ENCODE measurements at places on chromosomes 11 and 22.

DNA sequence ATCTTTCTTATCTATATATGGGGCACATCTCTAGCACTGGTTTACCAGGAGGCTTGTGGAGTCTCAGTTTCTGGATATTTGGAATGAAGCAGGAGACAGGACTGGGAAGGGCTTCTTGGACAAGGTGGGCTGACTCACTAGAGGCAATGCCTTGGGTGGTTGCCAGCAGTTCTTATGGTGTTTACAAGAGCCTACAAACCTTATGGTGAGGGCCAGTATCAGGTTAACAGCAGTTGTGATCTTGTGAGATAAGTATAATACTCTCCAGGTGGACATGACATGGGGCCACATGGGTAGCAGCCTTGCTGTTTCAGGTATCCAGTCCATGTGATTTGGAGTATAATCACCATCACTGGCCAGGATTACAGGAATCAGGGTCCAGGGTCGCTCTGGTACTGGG is 10.2 kb downstream of the FUT4 start:
- DNase-seq: no peak

DNA sequence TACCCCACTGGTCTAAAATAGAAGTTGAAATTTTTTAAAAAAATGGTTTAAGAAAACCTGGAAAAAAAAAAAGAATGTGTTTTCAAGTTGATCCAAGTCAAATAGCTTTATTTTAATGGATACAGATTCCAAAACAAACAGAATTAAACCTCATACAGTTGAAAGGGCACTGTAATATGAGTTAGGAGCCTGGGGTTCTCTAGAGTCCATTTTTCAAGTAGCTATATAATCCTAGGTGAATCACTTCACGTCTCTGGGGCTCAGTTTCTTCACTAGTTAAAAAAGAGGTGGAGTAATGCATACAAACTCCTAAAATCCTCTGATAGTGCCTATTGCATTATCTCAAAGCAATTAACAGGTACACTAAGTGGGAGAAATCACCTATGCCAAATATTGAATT is 132.9 kb downstream of the BBOX1 start:
- no peak for DNase-seq

GRCh38 chr11:105718641-105719040 is 108.8 kb downstream of the GRIA4 start:
- no peak for DNase-seq

- DNase-seq: no peak
Observed at GRCh38 chr22:49623176-49623575, 204.5 kb downstream of the BRD1 start.

DNA sequence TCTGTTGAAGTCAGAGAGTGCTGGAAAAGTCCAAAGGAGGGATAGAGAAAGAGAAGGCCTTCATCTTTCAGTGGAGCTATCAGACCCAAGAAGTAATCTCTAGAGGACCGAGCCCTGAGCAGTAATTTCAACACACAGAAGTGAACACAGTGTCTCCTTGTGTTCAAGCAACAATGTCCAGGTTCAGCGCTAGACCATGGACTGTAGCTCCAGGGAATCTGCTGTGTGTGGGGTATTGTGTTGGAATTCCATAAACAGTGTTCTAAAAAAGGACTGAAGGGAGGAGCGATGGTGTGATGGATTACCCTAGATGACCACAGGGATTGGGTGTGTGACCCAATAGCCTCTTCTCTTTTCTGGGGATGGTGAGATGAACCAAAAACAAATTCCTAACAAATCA is 165.9 kb downstream of the BLID start:
- no peak for DNase-seq

GRCh38 chr11:20530942-20531703 is 68.3 kb upstream of the SLC6A5 start:
- DNase-seq: no peak

- no peak for DNase-seq
Observed at GRCh38 chr11:619628-620050, 3.9 kb upstream of the IRF7 start.

DNA sequence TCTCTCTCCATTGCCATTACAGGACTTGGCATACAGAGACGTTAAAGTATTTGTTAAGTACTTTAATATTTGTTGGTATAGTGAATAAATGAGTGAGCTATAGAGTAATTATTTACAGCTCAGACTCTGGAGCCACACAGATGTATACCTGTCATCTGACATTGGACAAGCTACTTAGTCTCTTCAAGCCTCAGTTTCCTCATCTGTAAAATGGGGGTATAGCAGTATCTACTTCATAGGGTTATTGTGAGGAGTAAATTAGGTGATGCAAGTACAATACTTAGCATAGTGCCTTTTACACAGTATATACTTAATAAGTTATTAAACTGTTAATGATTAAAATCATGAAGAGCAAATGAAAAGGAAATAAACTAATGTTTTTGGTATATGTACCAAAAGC is 203.2 kb downstream of the NAV2 start:
- no peak for DNase-seq

GRCh38 chr11:93024369-93024768 is 54.9 kb downstream of the MTNR1B start:
- no peak for DNase-seq

DNA sequence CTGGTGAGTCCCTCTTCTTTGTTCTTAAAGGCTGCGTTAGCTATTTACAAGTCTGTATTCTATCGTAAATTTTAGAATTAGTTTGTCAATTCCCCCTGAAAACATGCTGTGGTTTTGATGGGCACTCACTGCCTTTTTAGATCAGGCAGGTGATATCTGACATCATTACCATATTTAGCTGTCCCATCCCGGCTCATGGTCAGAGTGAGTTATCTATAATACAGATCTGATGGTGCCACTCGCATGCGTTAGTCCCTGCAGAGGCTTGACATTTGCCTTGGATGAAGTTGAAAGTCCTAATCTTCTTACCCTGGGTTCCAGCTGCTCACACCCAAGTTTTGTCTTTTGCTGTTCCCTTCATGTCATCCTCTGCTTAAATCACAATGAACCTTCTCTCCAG is 150.5 kb upstream of the NARS2 start:
- DNase-seq: no peak

DNA sequence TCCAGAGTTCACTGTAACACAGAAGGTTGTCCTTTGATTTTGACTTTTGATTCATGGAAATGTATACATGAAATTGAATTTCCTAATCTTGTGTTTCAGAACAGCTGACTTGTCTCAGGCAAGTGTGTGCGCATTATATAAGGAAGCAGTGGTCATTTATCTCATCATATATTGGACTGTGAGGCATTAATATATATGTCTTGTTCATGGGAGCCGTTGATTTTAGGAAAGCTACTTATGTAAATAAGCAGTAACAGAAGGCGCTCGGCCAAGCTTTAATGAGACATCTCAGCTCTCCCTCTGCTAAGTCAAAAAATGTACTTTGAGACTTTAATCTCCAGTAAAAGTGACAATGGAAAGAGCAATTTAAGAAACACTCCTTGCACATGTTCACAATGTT is 100.5 kb downstream of the PDHX start:
- DNase-seq: no peak

DNA sequence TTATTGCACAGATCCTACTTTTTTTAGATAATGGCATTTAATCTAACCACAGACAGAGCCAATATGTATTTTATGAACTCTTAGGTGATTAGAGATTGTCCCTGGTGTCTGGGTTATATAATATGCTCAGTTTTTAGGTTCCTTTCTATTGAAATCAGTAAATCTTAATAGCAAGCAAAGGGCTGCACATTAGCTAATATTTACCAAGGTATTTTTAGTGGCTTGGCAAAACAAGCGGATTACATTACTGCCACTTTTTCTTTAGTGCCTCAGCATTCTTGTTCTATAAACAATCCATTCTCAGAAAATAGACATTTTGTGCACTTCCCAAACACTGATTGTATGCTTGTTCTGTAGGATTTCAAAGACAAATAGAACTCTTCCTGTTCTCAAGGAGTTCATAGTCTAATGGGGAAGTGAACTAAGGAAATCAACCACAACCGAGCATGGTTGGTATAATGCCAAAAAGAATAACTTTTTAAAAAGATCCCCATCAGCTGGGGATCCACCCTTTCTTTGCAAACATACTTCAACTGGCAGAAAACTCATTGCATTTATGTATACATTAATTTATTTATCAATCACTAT is 23.8 kb downstream of the KCNJ1 start:
- no peak for DNase-seq

DNA sequence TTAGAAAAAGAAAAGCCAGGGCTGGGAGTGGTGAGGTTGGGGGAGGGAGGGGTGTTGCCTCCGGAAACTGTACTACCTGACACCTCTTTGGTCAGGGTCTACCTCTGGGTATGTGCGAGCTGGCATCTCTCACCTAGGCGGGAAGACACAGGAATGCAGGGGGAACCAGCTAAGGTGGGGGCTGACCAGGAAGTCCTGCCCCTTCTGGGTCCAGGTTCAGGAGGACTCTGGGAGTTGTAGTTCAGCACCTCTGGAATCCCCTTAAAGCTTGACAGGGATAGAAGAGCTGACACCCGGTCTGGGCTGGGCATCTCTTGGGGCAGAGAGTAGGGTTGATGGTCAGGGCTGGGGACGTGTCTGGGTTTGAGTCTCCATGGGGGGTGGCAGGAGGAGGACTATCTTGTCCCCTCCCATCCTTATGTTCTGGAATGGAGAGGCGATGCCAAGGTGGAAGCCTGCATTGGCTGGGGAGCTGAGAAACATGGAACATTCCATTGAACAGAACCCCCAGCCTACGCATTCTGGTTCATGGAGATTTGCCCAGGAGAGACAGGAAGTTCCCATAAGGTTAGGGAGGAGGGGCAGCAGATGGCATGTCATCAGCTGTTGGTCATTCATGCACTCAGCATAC is 2.1 kb upstream of the KIAA1671 start:
- no peak for DNase-seq

DNA sequence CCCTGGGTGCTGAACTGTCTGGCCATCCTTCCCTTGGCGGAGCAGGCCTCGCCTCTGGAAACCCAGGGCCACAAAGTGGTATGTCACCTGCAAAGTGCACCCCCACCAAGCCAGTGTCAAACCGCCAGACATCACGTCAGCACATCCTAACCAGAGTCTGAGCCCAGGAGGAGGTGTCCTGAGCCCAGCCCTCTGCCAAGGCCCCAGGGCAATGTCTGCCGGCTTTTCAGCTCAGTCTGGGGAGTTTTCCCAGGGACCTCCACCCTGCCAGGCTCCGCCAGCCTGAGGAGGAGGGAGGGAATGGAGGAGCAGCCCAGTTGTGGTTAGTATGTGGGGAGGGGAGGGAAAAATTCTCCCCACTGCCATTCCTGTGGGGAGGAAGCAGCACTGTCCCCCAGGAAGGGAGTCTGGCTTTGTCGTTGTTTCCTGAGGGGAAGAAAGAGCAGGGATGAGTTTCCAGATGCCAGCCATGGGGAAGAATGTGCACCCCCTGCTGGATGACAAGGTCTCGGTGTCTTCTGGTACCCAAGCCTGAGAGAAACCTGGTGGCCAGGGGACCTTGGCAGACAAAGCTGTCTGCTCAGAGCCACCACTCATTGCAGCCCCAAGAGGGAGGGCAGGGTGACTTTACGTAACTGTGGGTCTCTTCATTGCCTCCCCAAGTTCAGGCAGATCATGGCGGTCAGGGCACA is 81.4 kb upstream of the CD82 start:
- no peak for DNase-seq

- DNase-seq: no peak
Observed at GRCh38 chr22:46303347-46303965, 6.8 kb downstream of the GTSE1 start.

DNA sequence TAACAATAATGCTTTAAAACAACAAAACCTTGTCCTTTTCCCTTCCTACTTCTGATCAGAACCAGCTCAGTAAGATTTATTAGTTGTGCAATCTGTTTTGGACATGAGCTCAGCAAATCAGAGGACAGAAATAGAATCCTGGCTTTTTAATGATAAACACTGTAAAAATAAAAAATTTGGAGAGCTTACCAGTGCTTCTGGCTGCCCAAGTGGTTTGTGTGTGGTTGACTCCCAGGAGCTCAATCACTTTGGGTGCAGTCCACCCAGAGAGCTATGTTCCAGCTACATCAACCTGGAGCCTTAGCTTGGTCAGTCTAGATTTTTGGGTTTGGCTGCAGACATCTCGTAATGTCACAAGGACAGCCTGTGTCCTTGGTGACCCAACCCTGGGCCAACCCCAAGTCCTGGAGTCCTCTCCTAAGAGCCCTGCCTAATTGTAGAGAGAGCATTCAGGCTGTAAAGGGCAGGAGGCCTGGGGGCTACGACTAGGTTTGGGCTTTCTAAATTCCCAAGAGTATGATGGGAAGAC is 28.5 kb downstream of the CD44 start:
- DNase-seq: no peak

DNA sequence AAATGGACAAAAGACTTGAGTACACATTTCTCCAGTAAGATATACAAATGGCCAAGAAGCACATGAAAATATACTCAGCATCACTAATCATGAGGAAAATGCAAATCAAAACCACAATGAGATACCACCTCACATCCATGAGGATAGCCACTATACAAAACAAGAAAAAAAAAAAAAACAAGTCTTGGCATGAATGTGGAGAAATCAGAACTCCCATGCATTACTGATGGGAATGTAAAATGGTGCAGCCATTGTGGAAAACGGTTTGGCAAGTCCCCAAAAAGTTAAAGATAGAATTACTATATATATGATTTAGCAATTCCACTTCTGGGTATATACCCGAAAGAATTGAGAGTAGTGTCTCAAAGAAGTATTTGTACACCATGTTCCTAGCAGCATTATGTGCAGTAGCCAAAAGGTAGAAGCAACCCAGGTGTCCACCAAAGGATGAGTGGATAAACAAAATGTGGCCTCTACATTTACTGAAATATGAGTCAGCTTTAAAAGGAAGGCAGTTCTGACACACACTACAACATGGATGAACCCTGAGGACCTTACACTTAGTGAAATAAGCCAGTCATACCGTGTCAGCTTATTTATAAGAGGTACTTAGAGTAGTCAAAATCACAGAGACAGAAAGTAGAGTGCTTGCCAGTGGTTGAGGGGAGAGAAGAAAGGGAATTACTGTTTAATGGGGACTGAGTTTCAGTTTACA is 146.3 kb downstream of the WNT7B start:
- no peak for DNase-seq

- no peak for DNase-seq
Observed at GRCh38 chr11:115672999-115673411, 168.8 kb upstream of the CADM1 start.

- no peak for DNase-seq
Observed at GRCh38 chr22:20021196-20022181, 579 bp downstream of the TANGO2 start.

- DNase-seq: no peak
Observed at GRCh38 chr11:126217491-126217890, 5.9 kb downstream of the FAM118B start.

- DNase-seq: no peak
Observed at GRCh38 chr22:25148149-25148691, 51.4 kb upstream of the CRYBB3 start.

DNA sequence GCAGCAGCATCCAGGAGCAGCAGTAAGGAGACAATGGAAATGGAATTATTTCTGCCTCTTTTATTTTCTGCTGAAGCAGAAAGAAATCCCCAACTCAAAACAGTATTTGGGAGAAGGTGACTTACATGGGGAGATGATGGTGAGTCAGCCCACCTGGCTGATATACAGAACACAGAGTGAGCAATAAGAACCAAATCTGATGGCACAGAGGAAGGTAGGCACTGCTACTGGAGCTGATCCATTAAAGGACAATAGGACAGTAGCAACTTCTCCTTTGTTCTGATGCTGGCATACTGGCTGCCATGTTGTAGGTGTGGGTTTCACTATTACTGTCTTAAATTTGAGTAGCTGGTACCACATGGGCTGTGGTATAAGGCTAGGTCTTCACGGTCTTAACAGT is 45.2 kb downstream of the CLPB start:
- DNase-seq: no peak

Measured in effector CD4-positive, alpha-beta T cell (primary cell).